ENCODE measurements at places on chromosomes 3 and 15. TPM values are rescaled to one million over a fixed set of nuclear protein-coding genes. Genes with fewer than 3 reads are reported as not detected.

LINGO1 gene
- total RNA-seq: not detected

SLC28A1 gene
- total RNA-seq: not detected

LRRN1 gene
- 0.67 TPM for total RNA-seq

CFAP161 gene
- not detected for total RNA-seq

XCR1 gene
- total RNA-seq: not detected

GOLGA8B gene
- 166 TPM for total RNA-seq

RARRES1 gene
- not detected for total RNA-seq

MME gene
- total RNA-seq: not detected

C15orf40 gene
- total RNA-seq: 30.5 TPM

TMCO5A gene
- not detected for total RNA-seq

KLHL40 gene
- total RNA-seq: not detected

DNAJA4 gene
- 38.8 TPM for total RNA-seq

RTP4 gene
- total RNA-seq: 1.9 TPM

CORO2B gene
- 0.08 TPM for total RNA-seq

MCTP2 gene
- 19.9 TPM for total RNA-seq

MEX3B gene
- 0.51 TPM for total RNA-seq

CRABP1 gene
- total RNA-seq: not detected

GHSR gene
- not detected for total RNA-seq

AADACL2 gene
- total RNA-seq: not detected

LNP1 gene
- total RNA-seq: 1.7 TPM

CEP63 gene
- 18.0 TPM for total RNA-seq

AGTR1 gene
- total RNA-seq: not detected

PLOD2 gene
- total RNA-seq: 1.0 TPM

SUSD5 gene
- total RNA-seq: not detected
